HCEC 1CT (cell line): ENCODE measurements at places on chromosomes 1 and 21.
A peak's percentile ranks its signal among the peaks of the same experiment; 100 is the strongest.

DNA sequence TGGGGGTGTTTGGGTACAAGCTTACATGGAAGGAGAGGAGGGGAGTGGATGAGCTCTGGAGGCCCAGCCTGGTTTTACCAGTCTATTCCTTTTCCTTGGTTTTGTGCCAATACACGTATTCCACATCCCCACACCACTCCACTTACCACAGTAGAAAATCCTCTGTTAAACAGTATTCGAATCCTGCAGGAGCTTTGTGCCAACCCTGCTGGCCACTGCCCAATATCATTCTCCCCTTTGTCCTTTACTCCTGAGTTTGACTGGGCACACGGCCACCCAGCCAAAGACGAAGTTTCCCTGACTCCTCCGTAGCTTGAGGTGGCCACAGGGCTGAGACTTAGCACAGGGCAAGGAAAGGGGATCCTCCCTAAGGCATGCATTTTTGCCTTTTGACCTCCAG is 61.6 kb downstream of the TMCO4 start:
- DNase-seq, result no peak

GRCh38 chr1:59596956-59597355 is 217.8 kb upstream of the HOOK1 start:
- DNase-seq, result no peak

DNA sequence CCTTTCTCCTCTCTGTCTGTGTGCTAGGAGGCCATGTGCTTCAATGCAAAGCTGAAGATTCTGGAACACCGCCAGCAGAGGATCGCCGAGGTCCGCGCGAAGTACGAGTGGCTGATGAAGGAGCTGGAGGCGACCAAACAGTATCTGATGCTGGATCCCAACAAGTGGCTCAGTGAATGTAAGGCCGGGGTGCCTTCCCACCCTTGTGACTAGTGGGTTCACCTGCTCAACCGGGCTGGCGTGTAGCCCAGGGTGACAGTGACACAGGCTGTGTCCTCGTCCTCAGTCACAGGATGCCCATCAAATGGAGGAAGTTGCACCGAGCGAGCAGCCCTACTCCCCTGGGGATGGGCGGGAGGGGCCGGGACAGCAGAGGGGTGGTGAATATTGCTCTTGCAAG is 544.1 kb downstream of the KIF26B start:
- DNase-seq, result no peak

DNA sequence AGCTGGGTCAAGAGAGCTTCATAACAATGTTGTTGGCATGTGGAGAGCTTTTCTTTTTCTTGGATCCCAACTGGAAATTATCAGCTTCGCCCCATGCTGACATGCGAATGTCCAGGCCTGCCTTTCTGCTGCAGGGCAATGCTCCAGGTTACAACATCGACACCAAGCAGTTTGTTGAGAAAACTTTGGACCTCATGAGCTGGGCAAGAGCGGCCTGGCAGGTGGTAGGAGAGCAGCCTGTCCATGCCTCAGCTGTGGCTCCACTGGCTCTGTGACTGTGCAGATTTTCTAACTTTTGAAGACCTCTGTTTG is 41.4 kb downstream of the MTARC1 start:
- no peak for DNase-seq

- DNase-seq, result no peak
Observed at GRCh38 chr1:231776757-231777062, 150.1 kb downstream of the DISC1 start.

GRCh38 chr1:244224487-244225430 is 173.7 kb downstream of the ZBTB18 start:
- no peak for DNase-seq

GRCh38 chr1:117237726-117238381 is 27.1 kb upstream of the VTCN1 start:
- DNase-seq, result no peak

DNA sequence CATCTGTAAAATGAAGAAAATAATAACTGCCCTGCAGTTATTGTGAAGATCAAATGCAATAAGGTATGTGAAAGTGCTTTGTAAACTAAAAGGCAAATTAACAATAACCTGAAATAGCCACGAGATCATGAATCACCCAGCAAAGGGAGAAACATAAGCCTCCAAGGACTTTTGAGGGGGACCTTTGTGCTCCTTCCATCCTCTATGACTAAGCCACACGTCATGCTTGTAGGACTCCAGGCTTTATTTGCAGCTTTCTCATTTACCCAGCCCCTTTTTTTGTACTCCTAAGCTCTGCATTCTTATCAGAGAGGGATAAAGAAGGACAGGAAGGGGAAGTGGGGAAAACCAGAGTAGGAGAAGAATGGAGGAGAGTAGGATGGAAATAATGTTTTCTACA is 115.1 kb downstream of the PROX1 start:
- DNase-seq, result peak; percentile 98

GRCh38 chr1:212525479-212526110 is 83.0 kb upstream of the ATF3 start:
- peak; percentile 15 for DNase-seq

DNA sequence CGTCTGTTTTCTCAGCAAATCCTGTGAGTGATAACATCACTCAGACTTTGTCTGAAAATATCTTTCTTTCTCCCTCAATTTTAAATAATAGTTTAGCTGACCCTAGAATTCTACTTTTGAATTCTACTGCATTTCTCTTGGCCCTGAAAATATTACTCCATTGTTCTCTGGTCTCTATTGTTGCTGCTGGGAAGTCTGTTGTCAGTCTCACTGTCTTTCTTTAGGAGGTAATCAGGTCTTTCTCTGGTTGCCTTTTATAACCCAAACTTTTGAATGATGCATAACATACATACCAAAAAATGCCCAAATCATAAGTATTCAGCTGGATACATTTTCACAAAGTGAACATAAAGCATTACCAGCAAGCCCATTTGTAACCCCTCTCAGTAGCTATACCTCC is 100.0 kb downstream of the MATN1 start:
- no peak for DNase-seq

DNA sequence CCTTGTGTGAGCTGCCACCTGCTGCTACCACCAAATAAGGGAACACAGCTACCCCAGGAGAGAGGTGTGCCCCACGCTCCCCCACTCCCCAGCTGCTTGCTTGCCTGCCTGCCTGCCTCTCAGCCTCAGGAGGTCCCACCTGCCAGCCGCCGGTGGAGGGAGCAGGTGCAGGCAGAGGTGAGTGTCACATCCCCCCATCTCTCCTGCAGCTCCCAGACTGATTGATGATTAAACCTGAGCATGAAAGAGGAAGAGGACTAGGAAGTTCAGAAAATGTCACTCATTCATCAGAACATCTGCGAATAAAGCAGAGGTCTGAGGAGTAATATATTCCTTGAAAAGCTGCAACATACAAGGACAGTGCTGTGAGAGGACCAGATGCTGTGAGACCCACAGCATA is 58.6 kb upstream of the HIVEP3 start:
- no peak for DNase-seq

GRCh38 chr1:1782399-1783221 is 4.3 kb upstream of the NADK start:
- peak; percentile 49 for DNase-seq

DNA sequence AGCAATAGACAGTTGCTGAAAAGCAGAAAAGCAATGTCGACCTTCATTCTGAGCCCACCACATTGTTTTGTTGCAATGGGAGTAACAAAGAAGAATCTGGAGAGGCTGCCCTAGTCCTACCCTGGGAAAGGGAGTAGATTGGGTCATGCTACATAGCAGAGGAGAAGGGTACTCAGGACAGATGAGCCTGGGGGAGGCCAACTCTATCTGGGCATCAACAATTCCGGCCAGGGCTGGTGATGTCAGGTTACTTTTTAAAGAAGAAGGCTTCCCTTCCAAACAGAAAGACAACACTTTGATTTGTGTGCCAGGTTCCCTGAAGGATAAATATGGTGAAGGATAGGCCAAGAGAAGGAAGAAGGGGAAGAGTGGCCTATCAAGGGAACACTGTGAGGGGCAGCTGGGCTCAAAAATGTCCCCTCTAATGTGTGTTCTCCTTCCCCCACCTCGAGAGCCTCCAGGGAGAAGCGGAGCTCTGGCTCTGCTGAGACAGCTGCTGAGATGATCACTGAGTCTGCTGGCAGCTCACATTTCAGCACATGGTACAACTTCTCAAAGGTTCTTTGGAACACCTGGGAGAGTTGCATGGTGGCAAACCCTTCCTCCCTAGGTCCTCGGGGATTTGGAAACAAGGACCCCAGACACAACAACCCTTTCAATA is 3.2 kb upstream of the ADIPOR1 start:
- DNase-seq, result no peak

DNA sequence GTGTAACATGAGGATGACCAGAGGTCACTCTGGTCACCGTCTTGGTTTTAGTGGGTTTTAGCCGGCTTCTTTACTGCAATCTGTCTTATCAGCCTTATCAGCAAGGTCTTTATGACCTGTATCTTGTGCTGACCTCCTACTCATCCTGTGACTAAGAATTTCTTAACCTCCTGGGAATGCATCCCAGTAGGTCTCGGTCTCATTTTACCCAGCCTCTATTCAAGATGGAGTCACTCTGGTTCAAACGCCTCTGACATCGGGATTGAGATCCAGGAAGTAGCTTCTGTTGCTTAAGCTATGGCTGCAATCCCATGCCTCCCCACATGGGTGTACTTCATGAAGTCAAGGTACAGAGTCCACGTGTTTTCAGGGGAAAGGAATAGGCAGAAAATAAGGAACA is 19.9 kb downstream of the FMN2 start:
- DNase-seq, result no peak

- DNase-seq, result no peak
Observed at GRCh38 chr21:45833414-45833813, 148.2 kb upstream of the COL6A1 start.

GRCh38 chr1:107727866-107728265 is 237.1 kb downstream of the VAV3 start:
- no peak for DNase-seq

- no peak for DNase-seq
Observed at GRCh38 chr21:21002153-21002552, 3.9 kb downstream of the NCAM2 start.

DNA sequence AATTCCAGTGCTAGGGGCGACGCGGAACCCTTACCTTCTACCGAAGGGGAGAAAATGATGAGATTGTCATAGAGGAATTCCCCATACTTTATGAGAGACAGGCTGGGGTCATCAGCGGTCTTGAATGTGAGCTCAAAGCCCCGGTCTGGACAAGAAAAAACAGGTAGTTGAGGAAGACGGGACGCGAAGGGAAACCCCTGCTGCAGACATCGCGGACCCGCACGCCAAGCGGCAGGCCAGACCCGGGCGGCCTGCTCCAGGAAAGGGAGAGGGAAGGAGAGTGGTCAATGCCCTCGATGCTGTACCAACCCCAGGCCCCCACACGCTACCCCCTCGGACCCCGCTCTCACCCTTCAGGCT is 342 bp downstream of the DDOST start:
- no peak for DNase-seq

DNA sequence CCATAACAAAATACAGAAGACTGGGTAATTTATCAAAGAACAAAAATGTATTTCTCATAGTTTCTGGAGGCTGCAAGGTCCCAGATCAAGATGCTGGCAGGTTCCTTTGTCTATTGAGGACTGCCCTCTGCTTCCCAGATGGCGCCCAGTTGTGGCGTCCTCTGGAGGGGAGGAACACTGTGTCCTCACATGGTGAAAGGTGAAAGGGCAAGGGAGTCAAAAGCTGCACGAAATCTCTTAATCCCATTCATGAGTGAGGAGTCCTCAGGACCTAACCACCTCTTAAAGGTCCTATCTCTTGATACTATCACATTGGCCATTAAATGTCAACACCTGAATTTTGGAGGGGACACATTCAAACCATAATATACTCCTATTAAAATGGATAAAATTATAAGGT is 79.3 kb upstream of the IRF2BP2 start:
- DNase-seq, result no peak

- DNase-seq, result no peak
Observed at GRCh38 chr1:43463479-43463878, 9.7 kb upstream of the HYI start.

DNA sequence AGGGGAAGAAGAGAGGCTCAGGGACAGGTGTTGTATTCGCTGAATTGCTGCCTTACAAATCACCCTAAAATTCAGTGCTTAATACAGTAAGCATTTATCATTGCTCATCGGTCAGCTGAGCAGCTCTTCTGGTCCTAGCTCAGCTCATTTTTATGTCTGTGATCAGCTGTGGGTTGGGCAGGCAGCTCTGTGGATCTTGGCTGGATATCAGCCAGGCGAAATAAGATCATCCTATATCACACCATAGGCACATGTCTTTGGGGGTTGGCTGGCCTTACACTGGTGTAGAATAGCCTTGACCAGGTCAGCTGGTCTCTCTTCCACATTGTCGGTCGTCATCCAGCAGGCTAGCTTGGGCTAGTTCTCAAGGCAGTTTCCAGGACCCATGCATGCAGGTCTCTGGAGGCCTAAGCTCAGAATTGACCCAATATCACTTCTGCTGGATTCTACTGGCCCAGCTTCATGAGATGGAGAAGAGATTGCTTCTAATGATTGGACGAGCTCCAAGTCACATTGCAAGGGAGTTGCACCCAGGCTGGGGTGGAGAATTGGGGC is 448.6 kb downstream of the KIF26B start:
- DNase-seq, result no peak

GRCh38 chr1:117635805-117636204 is 30.0 kb downstream of the TENT5C start:
- no peak for DNase-seq

GRCh38 chr1:182135946-182136345 is 74.4 kb upstream of the ZNF648 start:
- DNase-seq, result no peak

DNA sequence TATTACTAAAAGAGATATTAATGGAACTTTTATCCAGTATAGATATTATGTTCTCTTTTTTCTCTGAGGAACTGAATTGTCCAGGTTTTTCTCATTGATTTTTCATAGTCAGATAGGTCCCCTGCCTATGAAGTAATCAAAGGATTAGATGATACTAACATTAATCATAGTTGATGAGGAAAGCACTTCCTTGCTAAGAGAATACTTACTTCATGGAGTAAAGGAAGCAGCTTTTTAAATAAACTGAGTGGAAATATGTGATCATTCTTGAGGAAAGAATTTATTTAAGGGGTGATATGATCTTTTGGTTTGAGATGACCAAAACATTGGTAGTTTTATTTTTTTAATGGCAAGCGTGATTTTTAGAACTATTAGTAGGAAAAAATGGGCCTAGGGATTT is 58.9 kb downstream of the SWT1 start:
- peak; percentile 76 for DNase-seq

DNA sequence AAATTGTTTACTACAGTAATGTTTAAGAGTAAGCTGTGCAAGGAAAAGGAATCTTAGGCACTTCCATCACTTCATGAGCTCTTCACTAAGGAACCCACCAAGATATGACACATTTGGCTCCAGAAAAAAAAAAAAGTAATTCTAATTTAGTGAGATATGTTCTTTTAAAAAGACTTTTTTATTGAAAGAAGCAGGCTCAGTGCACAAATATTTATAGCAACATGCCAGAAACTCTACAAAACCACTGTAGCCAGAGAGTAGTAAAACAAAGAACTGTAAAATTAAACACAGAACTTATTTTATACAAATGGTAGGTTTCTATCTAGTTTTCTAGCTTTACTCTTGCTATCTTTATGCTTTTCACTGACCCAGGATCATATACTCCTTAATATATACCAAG is 434.6 kb upstream of the ADGRL2 start:
- DNase-seq, result no peak
